WTC11 (cell line): ENCODE measurements at places on chromosomes 1 and 21. TPM values are rescaled to one million over a fixed set of nuclear protein-coding genes. Genes with fewer than 3 reads are reported as not detected.
A peak's percentile ranks its signal among the peaks of the same experiment; 100 is the strongest.

TRIM46 gene
- 20.3 to 22.1 TPM (median 21.4 TPM) in 3 replicates for total RNA-seq

LAMC2 gene
- 6.5 to 7.9 TPM (median 6.5 TPM) in 3 replicates for total RNA-seq

GOLT1A gene
- 6.5 to 6.7 TPM (median 6.6 TPM) in 3 replicates for total RNA-seq

- no peak for DNase-seq
Measured at GRCh38 chr1:178294654-178295053, 200.8 kb downstream of the RASAL2 start.

GUCA2A gene
- not detected in 3 replicates for total RNA-seq

GRCh38 chr1:161047436-161048420 lies 2.0 kb upstream of the USF1 start:
- DNase-seq, result no peak

GRCh38 chr21:20701235-20701634 lies 297.0 kb upstream of the NCAM2 start:
- no peak for DNase-seq

GRCh38 chr1:32464716-32465577 lies at the start of gene ZBTB8B:
Gene ZBTB8B, plus strand, starts transcription at chr1:32465072. Its CDS starts 5,553 bp downstream, at chr1:32470625.
- peak; percentile 98 for DNase-seq

GRCh38 chr1:22418312-22418711 lies 33.3 kb upstream of the ZBTB40 start:
- DNase-seq, result no peak

- no peak for DNase-seq
Measured at GRCh38 chr1:198254521-198254920, 97.7 kb downstream of the NEK7 start.

DNA sequence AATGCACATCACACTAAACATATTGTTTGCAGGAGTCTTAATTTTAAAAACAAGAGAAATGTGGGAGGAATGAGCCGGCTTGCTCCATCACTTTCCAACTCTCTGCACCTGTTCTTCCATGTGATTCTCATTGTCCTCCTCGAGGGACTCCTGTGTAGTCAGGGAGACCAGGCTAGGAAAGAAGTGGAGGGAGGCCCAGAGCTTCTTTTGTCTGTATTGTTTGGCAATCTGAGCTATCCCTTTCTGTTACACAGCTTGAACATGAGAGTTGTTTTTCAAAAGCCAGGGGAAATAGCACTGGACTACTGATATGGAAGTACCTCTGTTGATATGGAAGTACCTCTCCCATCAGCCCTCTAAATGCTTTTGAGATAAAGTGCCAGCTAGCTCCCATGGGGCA lies 18.8 kb upstream of the LRRC8D start:
- no peak for DNase-seq

DNA sequence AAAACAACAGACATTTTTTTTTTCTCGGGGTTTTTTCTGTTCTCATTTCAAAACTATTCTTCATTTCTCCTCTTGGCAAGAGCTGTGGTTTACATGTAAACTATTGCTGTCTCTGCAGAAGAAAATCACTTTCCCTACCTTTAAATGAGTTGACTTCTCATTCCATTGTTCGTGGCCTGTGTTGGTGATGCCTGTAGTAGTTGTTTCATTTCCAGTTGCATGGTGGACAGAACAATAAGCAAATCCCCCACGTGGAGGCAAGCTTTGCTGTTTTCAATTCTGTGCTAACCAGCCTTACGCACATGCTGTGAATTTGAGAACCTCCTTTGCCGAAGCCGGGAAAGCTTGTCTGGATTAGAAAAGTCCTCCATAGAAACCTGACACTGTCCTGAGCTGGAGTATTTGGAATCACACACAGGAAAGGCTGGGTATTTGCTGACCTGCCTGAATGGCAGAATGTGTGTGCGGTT lies 26.2 kb upstream of the MAP3K7CL start:
- no peak for DNase-seq

- no peak for DNase-seq
Measured at GRCh38 chr1:27539901-27540861, 50.2 kb upstream of the WASF2 start.
